ENCODE measurements at places on chromosomes 4 and X.
A peak's percentile ranks its signal among the peaks of the same experiment; 100 is the strongest.

DNA sequence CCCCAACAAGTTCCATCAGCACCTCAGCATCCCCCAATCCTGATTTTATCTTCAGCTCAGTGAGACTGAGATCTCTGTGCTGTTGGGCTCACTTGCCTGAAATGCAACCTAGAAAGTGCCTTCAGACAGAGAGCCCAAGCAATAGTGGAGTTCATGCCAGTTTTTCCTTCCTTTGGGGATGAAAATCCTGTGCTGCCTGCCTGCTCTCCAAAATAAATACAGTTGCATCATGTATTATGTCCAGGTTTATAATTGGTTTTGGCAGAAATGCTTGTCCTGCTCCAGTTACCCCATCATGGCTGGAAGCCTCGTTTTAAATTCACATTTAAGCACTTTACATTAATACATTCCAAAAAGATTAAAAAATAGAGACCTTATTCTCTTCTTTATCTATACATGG, 1865.5 kb upstream of the TENM3 start:
- no peak for DNase-seq

DNA sequence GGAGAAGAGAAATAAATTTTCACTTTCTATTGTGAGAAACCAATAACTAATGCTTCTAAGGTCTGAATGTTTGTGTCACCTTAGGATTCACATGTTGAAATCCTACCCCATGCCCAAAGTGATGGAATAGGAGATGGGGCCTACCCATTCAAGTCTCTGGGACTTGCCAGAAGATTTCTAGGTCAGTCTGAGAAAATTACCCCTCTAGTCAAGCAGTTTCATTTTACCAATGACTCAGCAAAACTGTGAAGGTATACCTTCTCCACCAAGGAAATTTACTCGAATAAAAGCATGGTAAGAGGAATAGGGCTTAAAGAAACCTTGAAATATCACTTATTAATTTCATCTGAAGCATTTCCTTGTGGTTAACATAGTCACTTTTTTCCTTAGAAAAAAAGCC, 23.5 kb upstream of the PAPSS1 start:
- no peak for DNase-seq

DNA sequence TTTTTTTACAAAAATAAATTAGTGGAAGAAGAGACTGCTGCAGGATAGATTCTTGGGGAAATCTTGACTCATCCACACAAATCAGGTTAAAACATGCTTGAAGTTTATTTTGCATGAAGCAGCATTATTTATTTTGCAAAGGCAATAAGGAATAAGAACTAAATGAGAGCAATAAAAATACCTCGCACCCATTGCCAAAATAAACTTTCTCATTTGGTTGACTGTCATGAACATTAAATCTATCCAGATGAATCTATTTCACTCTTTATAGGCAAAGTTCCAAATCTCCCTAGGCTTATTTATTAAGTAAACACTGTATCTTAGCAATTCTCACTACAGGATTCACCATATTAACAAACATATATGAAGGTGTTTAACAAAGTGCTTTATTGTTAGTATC, 58.9 kb downstream of the HOPX start:
- DNase-seq, result peak; percentile 97

GRCh38 chrX:133685822-133686221, 270.5 kb upstream of the GPC4 start:
- no peak for DNase-seq

DNA sequence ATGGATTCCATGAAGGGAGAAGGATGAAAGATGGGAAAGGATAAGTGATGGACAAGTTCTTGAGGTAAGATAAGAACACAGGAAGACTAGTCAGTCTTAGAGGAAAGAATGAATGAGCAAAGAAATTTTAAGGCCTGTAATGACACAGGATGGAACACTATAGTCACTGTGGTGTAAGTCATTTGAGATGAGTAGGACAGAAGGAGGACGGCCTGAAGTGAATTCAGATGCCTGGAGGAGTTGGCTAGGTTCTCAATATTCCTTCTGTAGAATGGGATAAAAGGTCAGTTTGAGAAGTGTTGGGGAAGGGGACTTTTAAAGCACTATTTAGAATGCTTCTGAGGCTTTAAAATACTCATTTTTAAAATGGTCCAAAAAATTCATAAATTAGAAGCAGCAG, 3.9 kb downstream of the MSMO1 start:
- DNase-seq, result no peak

All from LNCaP clone FGC (cell line).